ENCODE measurements at places on chromosomes 5 and 9.

DNA sequence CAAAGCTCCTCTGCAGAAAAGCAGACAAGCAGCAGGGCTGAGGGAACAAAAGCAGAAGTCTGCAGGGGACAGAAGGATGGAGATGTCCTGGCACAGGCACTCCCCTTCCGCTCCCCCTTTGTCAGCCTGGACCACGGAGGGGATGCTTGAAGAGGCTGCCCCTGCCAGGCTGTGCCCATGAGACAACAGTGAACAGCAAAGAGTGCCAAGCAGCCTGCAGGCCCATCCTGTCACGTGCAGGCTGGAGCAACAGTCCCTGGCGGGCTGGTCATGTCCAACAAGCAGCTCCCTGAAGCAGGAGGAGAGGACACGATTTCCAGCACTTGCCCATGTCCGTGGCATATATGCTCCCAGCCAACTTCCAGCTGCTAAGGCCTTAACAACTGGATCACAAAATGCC is 132.3 kb downstream of the IRX2 start:
- DNase-seq = no peak

DNA sequence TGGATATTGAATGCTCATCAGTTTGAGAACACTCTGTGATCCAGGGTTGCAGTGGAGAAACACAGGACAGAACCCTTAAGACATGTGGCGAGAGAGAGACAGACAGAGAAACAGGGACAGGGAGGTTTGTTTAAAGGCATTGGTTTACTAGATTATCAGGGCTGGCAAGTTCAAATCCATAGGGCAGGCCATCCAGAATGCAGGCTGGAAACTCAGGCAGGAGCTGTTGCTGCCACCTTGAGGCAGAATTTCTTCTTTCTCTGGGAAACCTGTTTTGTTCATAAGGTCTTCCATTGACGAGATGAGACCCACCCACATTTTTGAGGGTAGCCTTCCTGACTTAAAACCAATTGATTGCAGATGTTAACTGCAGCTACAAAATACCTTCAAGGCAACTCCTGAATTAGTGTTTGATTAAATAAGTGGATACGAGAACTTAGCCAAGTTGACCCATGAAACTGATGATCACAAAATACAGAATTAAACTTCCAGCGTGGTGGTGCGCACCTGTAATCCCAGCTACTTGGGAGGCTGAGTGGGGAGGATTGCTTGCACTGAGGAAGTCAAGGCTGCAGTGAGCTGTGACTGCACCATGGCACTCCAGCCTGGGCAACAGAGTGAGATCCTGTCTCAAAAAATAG is 55.9 kb downstream of the NSUN2 start:
- DNase-seq = no peak

DNA sequence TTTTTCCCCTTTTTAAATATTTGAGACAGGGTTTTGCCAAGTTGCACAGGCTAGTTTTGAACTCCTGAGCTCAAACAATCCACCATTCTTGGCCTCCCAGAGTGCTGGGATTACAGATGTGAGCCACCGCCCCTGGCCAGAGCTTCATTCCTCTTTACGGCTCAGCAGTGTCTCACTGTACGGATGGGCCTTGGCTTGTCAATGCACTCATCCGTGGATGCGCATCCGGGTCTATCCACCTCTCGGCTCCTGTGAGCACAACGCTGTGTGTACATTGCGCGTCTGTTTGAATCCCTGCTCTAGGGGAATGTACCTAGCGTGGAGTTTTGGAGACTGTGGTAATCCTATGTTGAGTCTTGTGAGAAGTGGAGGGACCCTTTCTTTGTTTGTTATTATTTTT is 10.9 kb upstream of the EGFL7 start:
- no peak for DNase-seq

DNA sequence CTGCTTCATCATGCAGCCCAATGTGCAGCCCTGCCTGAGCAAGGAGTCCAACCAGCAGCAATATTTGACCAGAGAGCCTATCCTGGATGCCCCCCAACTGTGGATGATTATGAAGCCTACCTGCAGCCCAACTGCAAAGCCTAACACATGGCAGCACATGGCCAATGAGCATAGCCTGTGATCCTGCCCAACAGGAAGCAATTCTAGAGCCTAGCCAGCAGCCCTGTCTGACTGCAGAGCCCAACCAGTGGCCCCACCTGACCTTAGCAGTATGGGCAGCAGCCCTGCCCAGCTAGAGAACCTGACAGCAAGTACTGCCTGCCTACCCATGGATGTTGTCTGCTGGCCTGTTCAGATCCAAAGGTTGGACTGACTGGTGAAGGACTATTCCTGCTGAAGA is 97.3 kb upstream of the SH3GL2 start:
- no peak for DNase-seq
